ENCODE measurements at places on chromosomes 5 and 9. TPM values are rescaled to one million over a fixed set of nuclear protein-coding genes. Genes with fewer than 3 reads are reported as not detected.

The RNF183 gene
- total RNA-seq, result not detected

The FSTL4 gene
- total RNA-seq, result not detected

The UBE2D2 gene
- total RNA-seq, result 129 TPM

The PCDHA1 gene
- total RNA-seq, result not detected

The FSD1L gene
- 5.7 TPM for total RNA-seq

GRCh38 chr5:94691949-94692348, 73.5 kb downstream of the SLF1 start:
- H3K27me3 ChIP-seq, result no peaks in the 10 kb centered on the region
- peaks cover 14% of the 10 kb centered on the region for H3K4me1 ChIP-seq
- H3K27ac ChIP-seq, result no peak overlapping the region
- H3K36me3 ChIP-seq, result no peaks in the 10 kb centered on the region
- no peak for DNase-seq
- no peak overlapping the region for H3K4me3 ChIP-seq

DNA sequence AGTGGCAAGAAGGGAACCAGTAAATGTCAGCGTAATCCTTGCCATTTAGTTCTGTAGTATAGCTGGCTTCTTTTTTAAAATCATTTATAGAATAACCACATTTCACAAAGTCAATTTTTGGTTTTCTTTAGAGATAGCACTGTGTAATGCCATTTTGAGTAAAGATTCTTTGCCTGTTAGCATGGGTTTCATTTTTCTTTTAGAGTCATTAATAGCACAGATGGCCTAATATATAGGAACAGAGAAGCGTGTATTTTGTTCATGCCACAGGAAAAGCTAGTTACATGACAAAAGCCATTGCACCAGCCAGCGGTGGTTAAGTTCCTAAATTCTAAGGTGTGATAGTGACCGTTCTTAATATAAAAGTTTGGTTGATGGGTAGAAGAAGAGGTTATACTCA, 1363.9 kb downstream of the MAT2B start:
- H3K4me3 ChIP-seq, result no peak overlapping the region
- DNase-seq, result no peak
- no peak overlapping the region for H3K27ac ChIP-seq
- no peaks in the 10 kb centered on the region for H3K27me3 ChIP-seq

- H3K36me3 ChIP-seq, result peaks cover 2% of the 10 kb centered on the region
- no peak for DNase-seq
- H3K4me1 ChIP-seq, result no peaks in the 10 kb centered on the region
- no peak overlapping the region for H3K27ac ChIP-seq
Measured at GRCh38 chr9:114880291-114880745, 50.1 kb downstream of the TNFSF8 start.

GRCh38 chr9:110427497-110428104, 89.9 kb upstream of the TXNDC8 start:
- no peak overlapping the region for H3K4me3 ChIP-seq
- no peak overlapping the region for H3K27ac ChIP-seq
- DNase-seq, result no peak
- H3K36me3 ChIP-seq, result no peaks in the 10 kb centered on the region
- H3K27me3 ChIP-seq, result no peaks in the 10 kb centered on the region

GRCh38 chr5:120405923-120406322, 58.2 kb upstream of the PRR16 start:
- peak overlapping the region; percentile 84 for H3K27ac ChIP-seq
- H3K27me3 ChIP-seq, result no peaks in the 10 kb centered on the region
- H3K36me3 ChIP-seq, result no peaks in the 10 kb centered on the region
- no peak overlapping the region for H3K4me3 ChIP-seq
- peaks cover 19% of the 10 kb centered on the region for H3K4me1 ChIP-seq

- peak overlapping the region; percentile 14 for H3K27ac ChIP-seq
- H3K4me1 ChIP-seq, result peaks cover 16% of the 10 kb centered on the region
- H3K27me3 ChIP-seq, result no peaks in the 10 kb centered on the region
- no peaks in the 10 kb centered on the region for H3K36me3 ChIP-seq
- no peak for DNase-seq
Measured at GRCh38 chr9:86695910-86696424, 251.3 kb downstream of the GAS1 start.

GRCh38 chr5:6490693-6491092, 42.0 kb downstream of the UBE2QL1 start:
- no peak overlapping the region for H3K4me3 ChIP-seq
- no peak overlapping the region for H3K27ac ChIP-seq
- DNase-seq, result no peak
- no peaks in the 10 kb centered on the region for H3K4me1 ChIP-seq
- no peaks in the 10 kb centered on the region for H3K36me3 ChIP-seq
- H3K27me3 ChIP-seq, result peaks cover 28% of the 10 kb centered on the region

GRCh38 chr9:135051316-135052038, 36.0 kb upstream of the OLFM1 start:
- no peak overlapping the region for H3K27ac ChIP-seq
- H3K4me3 ChIP-seq, result no peak overlapping the region
- peaks cover 4% of the 10 kb centered on the region for H3K36me3 ChIP-seq
- H3K27me3 ChIP-seq, result peaks cover 48% of the 10 kb centered on the region

GRCh38 chr5:9686216-9686615, 56.1 kb upstream of the TAS2R1 start:
- H3K4me3 ChIP-seq, result no peak overlapping the region
- H3K27ac ChIP-seq, result peak overlapping the region; percentile 95
- DNase-seq, result no peak
- no peaks in the 10 kb centered on the region for H3K27me3 ChIP-seq
- H3K4me1 ChIP-seq, result peaks cover 26% of the 10 kb centered on the region

GRCh38 chr5:41966401-41967105, 41.5 kb downstream of the FBXO4 start:
- no peaks in the 10 kb centered on the region for H3K4me1 ChIP-seq
- H3K27me3 ChIP-seq, result no peaks in the 10 kb centered on the region
- H3K36me3 ChIP-seq, result peaks cover 1% of the 10 kb centered on the region
- H3K27ac ChIP-seq, result no peak overlapping the region
- no peak for DNase-seq

DNA sequence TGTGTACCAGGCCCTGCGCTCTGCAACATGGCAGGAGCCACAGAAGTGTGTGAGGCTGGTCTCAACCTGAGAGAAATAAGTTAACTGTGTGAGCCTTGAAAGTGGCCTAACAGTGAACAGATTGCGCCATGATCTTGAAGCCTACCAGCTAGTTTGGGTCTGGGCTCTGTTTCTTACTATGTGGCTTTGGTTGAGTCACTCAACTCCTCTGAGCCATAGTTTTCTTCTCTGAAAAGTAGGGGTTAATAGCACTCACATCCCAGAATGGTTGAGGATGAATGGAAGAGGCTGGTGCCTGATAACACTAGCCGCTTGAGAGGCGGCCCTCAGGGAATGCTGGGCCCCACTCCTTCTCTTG, 121.5 kb downstream of the RGS3 start:
- H3K4me1 ChIP-seq, result peaks cover 29% of the 10 kb centered on the region
- H3K36me3 ChIP-seq, result peaks cover 29% of the 10 kb centered on the region
- H3K4me3 ChIP-seq, result no peak overlapping the region
- no peaks in the 10 kb centered on the region for H3K27me3 ChIP-seq

DNA sequence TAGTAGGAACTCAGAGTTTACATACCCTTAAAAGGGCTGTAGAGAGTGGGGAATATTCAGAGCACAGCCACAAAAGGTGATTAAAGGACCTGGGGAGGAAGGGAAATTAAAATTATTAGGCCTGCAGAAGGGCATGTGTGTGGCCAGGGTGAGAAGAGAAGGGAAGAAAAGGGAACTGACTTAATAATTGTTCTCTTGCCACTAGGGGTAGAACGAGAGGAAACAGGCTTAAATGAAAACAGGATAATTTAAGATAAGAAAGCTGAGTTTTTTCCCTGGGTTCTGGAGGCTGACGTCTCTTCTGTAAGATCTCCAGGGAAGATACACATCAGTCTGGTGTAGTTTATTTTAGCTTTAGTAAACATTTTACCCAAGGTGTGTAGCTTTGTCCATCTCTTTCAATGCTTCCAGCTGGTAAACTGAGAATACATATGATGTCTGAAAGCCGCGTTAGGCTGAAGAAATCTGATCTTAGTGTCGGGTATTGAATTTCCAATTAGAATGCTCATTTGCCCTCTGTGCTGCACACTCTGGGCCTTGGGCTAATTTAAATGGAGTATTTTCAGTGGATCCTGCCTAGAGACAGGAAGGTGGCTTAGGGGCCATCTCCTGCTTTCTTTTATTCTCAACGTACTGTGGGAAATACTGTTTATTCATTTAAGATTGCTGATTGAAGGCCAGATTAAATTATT, 416.8 kb downstream of the TMEM38B start:
- no peaks in the 10 kb centered on the region for H3K36me3 ChIP-seq
- no peak for DNase-seq
- no peak overlapping the region for H3K4me3 ChIP-seq
- no peaks in the 10 kb centered on the region for H3K4me1 ChIP-seq
- H3K27me3 ChIP-seq, result no peaks in the 10 kb centered on the region
- no peak overlapping the region for H3K27ac ChIP-seq

DNA sequence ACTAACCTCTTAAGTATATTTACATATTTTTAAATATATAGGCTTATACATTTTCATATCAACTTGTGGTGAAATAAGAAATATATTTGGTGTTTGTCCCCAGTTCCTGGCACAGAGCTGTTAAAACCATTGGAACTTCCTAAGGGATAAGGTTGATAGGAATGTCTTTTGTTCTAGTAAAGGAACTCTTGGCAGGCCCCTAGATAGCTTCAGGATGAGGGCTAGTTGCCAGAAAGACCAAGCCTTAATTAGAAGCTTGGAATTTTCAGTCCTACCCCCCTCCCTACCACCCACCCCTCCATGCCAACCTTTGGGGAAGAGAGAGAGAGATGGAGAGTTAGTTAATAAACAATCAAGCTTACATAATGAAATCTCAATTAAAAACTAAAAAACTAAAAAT, 638.6 kb upstream of the ACO1 start:
- no peak for DNase-seq
- no peaks in the 10 kb centered on the region for H3K4me1 ChIP-seq
- no peak overlapping the region for H3K4me3 ChIP-seq
- H3K36me3 ChIP-seq, result no peaks in the 10 kb centered on the region
- peaks cover 8% of the 10 kb centered on the region for H3K27me3 ChIP-seq

GRCh38 chr9:121299467-121300282, 31.7 kb downstream of the GSN start:
- peaks cover 49% of the 10 kb centered on the region for H3K4me1 ChIP-seq
- DNase-seq, result peak; percentile 90
- peak overlapping the region; percentile 69 for H3K4me3 ChIP-seq
- H3K36me3 ChIP-seq, result peaks cover 22% of the 10 kb centered on the region
- H3K27me3 ChIP-seq, result no peaks in the 10 kb centered on the region
- H3K27ac ChIP-seq, result peak overlapping the region; percentile 38

DNA sequence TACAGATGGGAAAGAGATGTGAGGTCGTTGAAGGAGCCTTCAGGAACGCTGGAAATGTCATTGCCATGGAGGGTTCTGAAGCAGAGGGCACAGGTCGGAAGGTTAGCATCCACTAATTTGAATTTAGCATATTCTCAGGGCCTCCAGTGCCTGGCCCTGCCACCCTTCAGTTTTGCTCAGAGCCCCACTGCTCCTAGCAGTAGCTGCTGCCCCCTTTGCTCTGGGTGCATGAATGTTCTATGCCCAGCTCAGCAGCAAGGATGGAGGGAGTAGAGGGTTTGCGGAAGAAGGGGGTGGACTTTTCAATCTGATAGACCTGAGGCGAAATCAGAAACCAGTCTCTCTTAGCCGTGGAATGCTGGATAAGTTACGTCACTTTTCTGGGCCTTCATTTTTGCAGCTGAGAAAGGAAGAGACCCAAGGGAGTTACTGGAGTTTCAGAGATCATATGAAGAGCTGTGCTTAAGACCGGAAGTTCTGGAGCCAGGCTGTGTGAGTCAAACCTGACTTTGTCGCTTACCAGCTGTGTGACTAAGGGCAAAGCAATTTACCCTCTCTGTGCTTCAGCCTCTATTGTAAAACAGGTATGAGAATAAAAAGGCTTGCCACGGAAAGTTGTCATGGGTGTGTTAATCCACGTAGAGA, 133.2 kb upstream of the PANK3 start:
- H3K4me1 ChIP-seq, result peaks cover 24% of the 10 kb centered on the region
- no peak for DNase-seq
- H3K27me3 ChIP-seq, result no peaks in the 10 kb centered on the region
- H3K27ac ChIP-seq, result peak overlapping the region; percentile 94
- no peak overlapping the region for H3K4me3 ChIP-seq

GRCh38 chr5:119418606-119419100, 33.6 kb upstream of the HSD17B4 start:
- H3K4me1 ChIP-seq, result peaks cover 4% of the 10 kb centered on the region
- H3K27ac ChIP-seq, result no peak overlapping the region
- H3K36me3 ChIP-seq, result no peaks in the 10 kb centered on the region
- H3K4me3 ChIP-seq, result no peak overlapping the region
- H3K27me3 ChIP-seq, result no peaks in the 10 kb centered on the region
- DNase-seq, result no peak

DNA sequence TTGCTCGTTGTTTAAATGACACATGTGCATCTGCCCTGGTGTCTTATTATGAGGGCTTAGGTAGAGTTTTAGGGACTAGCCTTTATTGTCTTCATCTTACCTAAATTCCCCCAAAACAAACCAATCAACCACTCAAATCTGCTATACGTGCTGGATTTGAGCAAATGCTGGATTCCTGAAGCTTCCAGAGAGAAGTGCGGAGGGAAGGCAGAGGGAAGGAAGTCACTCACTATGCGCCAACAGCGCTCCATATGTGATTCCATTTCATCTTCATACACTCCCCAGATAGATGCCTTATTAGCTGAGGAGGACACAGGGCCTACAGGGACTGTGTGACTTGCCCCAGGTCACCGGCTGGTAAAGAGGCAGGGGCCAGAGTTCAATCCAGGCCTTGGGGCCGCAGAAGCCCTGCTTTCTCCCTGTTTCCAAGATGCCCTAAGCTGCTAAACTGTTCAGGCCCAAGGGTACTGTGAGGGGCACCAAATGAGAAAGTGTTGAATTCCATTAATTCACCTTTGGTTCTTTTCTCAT, 63.5 kb downstream of the OTULIN start:
- H3K4me1 ChIP-seq, result peaks cover 28% of the 10 kb centered on the region
- no peaks in the 10 kb centered on the region for H3K27me3 ChIP-seq

All from chondrocyte (in vitro differentiated cells).